ENCODE measurements at places on chromosomes 4 and X.

GRCh38 chr4:97394653-97395052 is 748.6 kb downstream of the STPG2 start:
- no peak for DNase-seq

- DNase-seq = no peak
These were observed 357.8 kb upstream of the SLC7A11 start for GRCh38 chr4:138599965-138600364.

- peak; percentile 53 for DNase-seq
These were observed 1.0 kb upstream of the DAPP1 start for GRCh38 chr4:99815597-99816011.

- no peak for DNase-seq
These were observed 172.7 kb downstream of the GPAT3 start for GRCh38 chr4:83708500-83709175.

DNA sequence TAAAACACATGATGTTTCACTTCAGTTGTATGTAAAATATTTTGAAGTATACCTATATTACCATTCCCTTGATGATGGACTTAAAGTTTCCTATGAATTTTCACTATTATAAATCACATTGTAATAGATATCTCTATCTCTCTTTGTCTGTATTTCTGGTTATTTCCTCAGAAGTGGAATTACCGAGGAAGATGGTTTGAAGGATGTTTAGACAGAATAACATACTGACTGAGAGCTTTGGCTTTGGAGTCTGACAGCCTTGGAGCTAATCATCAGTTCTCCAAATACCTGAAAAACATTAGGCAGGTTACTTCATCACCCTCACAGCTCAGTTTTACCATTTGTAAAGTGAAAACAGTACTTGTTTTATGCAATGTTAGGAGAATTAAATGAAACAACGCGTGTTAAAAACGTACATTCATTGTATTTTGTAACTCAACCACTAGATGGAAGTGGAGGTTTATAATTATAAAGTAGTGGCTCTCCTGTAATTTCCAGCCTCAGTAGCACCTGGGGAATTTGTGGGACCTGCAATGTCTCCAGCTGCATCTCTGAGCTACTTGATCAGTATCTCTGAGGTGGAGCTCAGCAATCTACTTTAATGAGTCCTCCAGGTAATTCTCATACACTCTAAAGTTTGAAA is 14.3 kb downstream of the JCHAIN start:
- peak; percentile 10 for DNase-seq

- peak; percentile 47 for DNase-seq
These were observed 98.5 kb upstream of the KLF3 start for GRCh38 chr4:38565271-38566199.

DNA sequence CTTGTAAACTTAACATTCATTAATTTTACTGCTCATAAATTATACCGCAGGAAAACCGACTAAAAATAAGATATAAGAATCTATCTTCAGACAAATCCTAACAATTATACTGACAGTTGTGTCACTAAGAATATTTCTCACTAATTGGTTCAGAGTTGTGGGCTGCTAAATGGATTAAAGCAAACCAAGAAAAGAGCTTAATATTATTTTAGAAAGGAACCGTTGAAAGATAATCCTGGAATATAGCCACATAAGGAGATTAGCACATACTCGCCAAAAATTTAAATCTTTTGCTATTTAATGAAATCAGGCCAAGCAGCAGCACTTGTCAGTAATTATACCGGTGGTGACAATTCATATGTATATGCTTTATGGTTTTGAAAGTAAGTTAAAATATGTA is 132.8 kb downstream of the SLIT2 start:
- DNase-seq = no peak

DNA sequence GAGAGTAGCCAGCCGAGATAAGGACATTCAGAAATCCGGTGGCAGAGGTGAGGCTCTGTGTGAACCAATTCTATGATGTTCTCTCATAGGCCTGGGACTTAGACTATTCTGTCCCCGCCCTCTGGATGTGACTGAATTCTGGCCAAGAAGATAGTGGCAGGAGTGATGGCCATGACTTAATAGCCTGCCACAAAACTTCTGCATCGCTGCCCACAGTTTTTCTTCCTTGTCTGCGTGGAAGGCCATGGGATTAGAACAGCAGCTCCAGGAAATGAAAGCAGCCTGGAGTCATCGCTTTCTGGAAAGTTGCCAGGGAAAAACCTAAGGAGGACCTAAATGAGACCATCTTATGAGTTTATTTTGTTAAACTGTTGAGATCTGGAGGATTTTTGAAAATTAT is 134.7 kb downstream of the F11 start:
- DNase-seq = no peak

- no peak for DNase-seq
These were observed 28.6 kb upstream of the NFKB1 start for GRCh38 chr4:102472441-102473013.
